ENCODE measurements at places on chromosomes 6 and 20.

DNA sequence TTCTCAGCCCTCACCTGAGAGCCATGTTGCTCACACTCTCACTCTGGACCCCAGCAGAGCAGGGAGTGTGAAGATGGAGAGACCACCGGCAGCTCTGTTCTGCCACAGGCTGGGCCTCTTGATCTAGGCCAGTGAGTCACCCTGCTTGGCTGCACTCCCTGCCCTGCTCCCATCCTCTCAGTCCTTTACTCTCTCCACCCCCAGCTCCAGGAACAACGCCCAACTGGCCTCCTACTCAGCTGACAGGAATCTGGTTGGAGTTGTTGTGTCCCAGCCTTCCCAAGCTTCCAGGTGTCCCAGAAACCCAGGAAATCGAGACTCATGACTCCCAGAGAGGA is at the start of gene PSORS1C1:
PSORS1C1 (plus strand) TSS at position 260 of the 338 bp plus-strand sequence. CDS start 14,833 bp downstream, outside the sequence.
- DNase-seq: no peak

DNA sequence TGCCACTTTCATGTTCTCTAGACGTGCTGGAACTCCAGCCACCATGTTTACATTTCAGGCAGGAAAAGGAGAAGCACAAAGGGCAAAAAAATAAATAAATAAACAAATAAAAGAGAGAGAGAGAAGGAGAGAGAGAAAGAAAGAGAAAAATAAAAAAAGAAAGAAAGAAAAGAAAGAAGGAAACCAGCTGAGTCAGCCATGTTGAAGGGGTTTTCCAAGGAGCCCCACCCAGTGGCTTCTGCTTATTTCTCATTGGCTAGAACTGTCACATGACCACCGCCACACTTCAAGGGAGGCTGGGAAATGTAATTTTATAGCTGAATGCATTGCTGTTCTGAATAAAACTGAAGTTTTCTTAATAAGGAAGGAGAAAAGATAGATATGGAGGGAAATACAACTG is 71.1 kb downstream of the BFSP1 start:
- DNase-seq: no peak

DNA sequence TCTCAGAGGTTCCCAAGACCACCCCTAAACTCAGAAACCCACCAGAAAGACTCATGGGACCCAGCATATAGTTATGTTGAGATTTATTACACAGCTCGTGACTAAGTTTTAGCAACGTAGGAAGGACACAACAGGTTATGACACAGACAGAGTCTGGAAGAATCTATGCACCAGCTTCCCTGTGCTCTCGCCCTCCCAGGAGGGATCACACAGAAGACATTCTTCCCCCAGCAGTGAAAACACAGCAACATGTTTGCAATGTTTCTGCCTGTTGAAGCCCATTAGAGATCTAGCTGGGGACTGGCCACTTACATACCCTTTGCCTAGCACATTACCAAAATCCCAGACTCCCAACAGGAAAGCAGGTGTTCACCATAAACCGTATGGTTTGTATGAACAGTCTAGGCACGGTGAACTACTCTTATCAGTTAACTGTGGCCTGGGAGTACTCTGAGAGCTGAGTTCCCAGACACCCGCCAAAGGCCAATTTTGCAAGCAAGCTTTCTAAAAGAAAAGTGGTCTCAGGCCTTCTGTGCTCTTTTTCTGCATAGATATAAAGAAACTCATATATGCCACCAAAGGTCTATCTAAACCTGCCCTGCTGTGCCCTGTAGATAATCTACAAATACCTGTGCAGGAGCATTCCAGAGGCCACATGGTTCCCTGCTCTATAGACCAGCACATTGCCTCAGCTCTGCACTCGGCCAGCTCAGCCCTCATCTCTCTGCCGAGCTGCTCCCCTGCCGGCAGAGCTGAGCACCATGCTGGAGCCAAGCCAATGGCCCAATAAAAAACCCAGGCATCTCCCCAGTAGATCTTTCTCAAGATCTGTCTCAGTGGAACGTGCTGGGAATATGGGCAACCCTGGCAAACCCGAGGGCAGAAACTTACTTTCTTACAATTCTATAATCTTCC is 69.6 kb upstream of the SMIM28 start:
- DNase-seq: no peak

GRCh38 chr6:1136415-1136774 is 175.5 kb upstream of the FOXQ1 start:
- DNase-seq: no peak

DNA sequence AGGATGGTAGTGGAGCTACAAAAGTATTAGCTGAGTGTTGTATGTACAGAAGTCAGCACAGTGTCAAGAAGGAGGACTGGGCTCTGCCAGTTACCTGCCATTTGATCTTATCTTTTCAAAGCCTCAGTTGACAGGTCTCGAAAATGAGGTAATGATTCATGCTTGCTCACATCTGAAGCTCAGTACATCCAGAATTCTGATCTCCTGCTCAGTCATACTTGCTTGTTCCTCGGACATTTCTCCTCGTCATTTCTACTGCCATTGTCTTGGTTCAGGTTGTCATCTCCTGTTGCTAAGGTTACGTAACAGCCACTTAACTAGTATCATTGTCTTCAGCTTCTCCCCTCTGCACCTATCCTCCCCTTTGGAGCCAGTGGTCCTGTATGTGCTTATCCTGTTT is 89.5 kb downstream of the SLX4IP start:
- no peak for DNase-seq

- DNase-seq: no peak
Observed at GRCh38 chr6:155584006-155584405, 128.4 kb upstream of the NOX3 start.

DNA sequence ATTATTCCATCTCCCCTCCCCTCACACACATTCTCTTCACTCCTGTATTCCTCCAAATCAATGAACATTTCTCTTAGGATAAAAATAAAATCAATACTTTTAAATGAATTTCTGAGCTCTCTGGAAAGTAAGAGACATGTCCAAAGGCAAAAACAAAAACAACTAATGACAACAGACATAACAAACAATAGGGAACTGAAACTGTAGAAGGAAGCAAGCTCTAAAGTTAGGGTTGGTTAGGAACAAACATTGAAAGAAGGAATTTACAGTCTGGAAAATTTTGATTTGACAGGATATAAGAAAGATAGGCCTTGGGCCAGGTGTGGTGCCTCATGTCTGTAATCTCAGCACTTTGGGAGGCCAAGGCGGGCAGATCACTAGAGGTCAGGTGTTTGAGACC is 17.5 kb upstream of the MYCT1 start:
- no peak for DNase-seq

DNA sequence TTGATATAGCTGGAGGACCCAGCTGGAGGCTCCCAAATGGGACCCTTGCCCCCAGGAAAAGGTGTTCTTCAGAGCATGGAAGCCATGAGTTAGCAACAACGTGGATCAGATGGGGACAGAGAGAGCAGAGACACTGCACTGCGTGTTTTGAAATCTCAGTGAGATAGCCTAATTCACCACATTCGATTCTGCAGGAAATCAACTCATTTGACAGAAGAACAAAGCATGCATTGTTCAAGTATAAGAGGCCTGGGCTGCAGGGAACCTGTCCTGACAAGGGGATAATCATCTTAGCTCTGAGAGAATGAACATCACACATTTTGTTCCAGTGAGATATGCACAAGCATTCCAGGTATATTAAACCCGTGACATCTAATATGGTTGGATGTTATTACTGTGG is 450.2 kb downstream of the CDH26 start:
- no peak for DNase-seq

- no peak for DNase-seq
Observed at GRCh38 chr6:51737580-51738360, 349.6 kb downstream of the PKHD1 start.

GRCh38 chr20:53750827-53751619 is 157.4 kb upstream of the ZNF217 start:
- no peak for DNase-seq

DNA sequence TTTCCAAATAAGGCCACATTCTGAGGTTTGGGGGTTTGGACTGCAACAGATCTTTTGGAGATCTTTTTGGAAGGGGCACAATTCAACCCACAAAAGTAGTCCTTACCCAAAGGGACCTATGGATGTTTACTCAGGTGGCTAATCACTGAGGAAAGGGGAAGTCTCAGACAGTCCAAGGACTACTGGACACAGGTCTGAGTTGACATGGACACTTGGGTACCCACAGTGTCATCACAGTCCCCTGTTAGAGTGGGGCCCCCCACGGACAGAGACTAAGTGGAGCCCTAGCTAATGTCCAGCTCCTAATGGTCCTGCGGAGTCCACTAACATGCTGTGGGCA is 101.6 kb downstream of the LY86 start:
- no peak for DNase-seq

- no peak for DNase-seq
Observed at GRCh38 chr6:91185072-91185471, 598.2 kb upstream of the MAP3K7 start.

- no peak for DNase-seq
Observed at GRCh38 chr6:31652925-31653724, 664 bp upstream of the BAG6 start.

DNA sequence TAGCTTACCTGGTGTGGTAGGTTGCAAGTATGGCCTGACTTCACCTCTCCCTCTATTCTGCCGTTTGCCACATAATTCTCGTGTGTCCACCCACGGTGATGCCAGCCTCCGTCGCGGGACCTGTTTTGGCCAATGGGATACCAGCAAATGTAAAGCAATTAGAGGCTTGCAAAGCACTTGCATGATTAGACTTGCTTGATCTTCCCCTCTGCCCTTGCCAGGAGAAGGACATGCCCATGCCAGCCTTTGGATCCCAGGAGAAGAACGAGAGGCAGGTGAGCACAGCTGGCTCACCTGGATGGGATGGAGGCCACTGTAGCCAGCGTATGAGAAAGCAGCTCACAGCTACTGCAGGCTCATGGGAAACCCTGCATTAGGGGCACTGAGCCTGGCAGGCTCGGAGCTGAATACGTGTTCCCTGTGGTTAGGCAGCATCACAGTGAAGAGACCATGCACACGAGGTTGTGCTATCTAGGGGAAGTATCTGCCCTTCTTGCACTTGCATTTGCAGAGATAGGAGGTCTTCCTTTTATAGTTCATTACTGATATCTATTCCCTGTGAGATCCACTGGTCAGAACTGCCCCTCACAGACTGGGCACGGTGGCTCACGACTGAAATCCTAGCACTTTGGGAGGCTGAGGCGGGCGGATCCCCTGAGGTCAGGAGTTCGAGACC is 62.4 kb downstream of the TMEM242 start:
- no peak for DNase-seq

- no peak for DNase-seq
Observed at GRCh38 chr6:105746130-105746505, 340.0 kb upstream of the PRDM1 start.

DNA sequence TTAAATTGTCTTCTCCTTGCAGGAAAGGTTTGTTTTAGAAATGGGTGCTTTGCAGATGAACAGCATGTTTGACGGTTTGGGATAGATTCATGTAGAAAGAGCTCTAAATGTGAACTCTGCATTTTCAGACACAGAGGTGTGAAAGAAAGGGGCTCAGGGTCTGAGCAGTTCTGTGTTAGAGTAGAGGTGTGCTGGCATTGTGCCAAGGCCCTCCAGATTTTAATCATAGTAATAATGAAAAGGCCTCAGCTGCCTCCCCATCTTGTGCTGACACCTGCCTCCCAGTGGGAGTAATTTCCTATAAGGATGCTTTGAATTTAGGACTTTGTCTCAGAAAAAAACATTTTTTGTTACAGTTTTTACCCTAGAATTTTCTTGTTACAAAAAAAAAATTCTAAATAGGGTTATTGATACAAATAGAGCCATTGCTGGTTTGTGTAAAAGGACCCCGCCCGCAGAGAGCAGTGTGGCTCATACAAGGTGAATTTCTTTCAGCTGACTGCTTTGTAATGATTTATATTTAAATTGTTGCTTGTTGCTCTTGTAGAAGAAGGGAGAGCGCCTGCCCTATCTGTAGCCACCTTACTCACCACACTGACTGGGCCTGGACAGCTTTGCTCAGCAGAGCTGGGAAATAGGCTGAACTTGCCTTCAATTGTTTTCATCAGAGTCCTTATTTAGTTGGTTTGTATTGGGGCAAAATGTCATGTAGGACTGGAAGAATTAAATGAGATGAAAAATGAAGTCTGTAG is 294.5 kb downstream of the ZFAND3 start:
- no peak for DNase-seq

GRCh38 chr6:2980465-2980855 is 9.1 kb upstream of the SERPINB6 start:
- DNase-seq: no peak

GRCh38 chr6:84150705-84151104 is 76.7 kb downstream of the CEP162 start:
- DNase-seq: no peak

DNA sequence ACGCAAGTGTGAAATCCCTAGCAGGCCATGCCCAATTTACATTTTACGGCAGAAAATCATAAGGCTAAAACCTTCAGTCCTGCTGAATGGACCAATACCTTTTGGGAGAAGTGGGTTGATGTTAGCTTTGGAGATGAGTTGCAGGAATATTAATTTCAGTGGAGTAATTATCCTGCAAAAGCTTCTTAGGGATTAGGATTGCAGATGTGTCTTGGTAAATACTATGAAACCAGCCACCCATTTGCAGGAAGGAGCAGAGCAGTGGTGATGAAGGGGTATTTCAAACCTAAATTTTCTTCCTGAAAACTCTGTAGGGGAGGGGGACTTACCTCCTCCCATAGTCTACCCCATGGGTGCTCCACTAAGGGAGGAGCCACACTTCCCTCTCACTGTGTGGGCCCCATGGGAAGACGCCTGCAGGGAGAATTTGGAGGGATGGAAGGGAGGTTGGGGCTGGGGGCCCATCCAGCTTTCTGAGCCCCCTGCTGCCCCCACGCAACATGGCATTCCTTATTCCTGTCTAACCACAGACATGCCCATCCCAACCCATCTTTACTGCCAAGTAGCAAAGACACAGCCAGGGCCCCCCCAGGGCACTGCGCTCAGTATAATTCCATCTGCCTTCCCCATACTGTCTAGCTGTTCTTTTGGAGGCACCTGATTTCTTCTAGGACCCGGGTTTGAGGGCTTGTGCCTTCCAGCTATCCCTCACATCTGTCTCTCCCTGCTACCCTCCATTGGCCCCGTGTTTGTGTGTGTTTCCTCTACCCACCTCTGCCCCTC is 14.6 kb upstream of the UQCC2 start:
- DNase-seq: no peak

GRCh38 chr6:93407186-93407585 is 12.2 kb downstream of the EPHA7 start:
- no peak for DNase-seq

DNA sequence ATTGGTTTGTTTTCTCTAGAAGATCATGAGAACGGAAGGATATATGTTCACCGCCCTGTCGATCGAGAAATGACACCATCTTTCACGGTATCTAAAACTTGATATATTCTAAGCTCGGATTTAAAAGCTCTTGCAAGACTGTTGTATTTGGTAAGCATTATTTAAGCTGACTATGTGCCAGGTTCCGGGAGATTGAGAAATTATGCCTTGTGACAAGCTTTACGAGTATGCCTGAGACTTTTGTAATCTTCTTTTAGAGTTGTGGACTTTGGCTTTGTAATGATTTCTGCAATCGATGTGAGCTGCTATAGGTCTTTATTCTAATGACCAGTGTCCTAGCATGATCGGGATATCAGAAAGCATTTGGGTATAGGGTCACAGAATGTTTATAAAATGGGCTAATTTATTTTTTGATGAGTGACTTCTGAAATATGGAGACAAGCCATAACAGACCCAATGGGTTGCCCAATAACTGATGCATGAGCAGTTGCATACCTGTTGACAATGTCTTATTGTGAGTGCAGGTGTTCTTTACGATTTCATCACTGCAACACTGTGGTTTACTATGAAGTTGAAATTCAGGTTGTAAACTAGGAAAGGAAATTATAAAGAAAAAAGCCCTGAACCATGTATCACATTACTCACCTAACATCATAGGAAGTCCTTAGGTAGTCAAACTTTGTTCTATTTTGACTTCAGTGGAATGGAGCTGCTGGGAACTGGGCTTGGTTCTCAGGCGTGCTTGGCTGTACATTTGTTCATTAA is 14.0 kb downstream of the CDH26 start:
- DNase-seq: no peak

- no peak for DNase-seq
Observed at GRCh38 chr20:49660912-49661311, 52.8 kb downstream of the B4GALT5 start.

Measured in activated CD4-positive, CD25-positive, alpha-beta regulatory T cell (primary cell).